ENCODE measurements at places on chromosomes 2 and 18.
A peak's percentile ranks its signal among the peaks of the same experiment; 100 is the strongest.

- DNase-seq: peak; percentile 47
Observed at GRCh38 chr18:62525608-62526007, 2.8 kb downstream of the ZCCHC2 start.

- DNase-seq: no peak
Observed at GRCh38 chr2:115129536-115129935, 687.1 kb downstream of the DPP10 start.

DNA sequence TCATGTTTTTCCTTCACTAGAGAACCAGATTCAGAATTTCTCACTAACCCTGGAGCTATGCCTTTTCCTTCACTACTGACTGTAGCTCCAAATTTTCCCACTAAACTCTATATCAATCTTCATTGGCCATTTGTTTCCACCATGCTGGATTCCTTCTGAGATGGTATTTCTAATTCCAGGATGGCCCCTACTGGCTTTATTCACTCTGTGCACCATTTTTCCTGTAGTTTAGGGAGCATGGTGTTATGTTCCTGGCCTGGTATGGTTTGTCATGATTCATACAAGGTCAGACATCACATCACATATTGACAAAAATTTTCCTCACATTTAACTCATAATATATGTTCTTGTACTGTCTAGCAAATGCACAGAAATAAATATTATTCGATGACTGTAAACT is 229.2 kb upstream of the TFPI start:
- no peak for DNase-seq

DNA sequence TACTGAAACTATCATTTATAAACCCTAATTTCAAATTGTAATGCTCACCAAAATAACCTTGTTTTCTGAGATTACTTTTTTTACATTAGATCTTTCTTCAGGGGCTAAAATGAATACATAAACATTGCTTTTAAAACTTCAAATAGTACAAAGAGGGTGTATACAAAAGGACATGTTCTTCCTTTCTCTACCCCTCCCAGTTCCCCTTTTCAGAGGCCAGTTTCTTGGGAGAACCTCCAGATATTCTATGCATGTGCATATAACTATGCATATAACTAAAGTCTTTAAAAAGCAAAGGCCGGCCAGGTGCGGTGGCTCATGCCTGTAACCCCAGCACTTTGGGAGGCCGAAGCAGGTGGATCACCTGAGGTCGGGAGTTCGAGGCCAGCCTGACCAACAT is 10.6 kb upstream of the FAM117B start:
- no peak for DNase-seq

DNA sequence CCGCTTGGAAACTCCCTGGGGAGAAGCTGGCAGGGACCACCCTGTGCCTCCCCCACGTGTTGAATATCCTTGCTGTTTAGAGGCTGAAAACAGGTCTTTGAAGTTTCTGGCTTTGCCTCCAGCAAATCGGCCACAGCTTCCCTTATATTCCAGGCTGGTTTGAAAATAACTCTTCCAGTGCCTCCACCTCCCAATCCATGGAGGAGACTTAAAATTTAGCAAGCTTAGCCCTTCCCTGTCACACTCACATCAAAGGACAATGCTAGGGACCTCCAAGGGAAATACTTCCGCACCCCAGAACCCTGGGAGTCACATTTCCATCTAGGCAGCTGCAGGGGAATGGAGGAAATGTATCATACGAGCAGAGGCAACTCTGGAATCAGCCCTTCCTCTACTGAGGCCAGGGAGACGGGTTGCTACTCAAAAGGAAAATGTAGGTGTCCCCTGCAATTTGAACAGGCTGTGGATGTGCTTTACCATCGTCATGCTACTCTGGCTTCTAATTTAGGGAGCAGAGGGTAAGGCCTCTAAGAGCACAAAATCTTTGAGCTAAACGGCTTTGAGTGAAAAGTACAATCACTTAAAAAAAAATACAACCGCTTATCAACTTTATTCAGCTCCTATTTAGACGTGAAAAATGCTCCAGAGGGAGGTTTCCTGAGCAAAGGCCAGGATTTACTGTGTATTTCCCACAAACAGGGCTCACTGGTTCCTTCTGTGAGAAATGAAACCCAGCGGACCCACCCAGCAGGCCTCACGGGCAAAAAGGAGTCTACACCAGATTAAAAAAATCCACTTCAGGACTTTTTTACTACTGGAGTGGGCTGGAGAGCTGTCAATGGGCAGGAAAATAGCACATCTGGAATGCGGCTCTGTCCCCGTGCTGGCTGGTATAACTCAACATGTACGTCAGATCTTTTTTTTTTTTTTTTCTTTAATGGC is 49.4 kb upstream of the PKDCC start:
- DNase-seq: no peak

GRCh38 chr2:55111570-55112228 is 61.4 kb upstream of the RTN4 start:
- peak; percentile 48 for DNase-seq

Measured in G401 (cell line).